ENCODE measurements at places on chromosomes 12 and 14.

GRCh38 chr12:114776731-114777442 lies 92.9 kb upstream of the TBX3 start:
- no peak for DNase-seq

DNA sequence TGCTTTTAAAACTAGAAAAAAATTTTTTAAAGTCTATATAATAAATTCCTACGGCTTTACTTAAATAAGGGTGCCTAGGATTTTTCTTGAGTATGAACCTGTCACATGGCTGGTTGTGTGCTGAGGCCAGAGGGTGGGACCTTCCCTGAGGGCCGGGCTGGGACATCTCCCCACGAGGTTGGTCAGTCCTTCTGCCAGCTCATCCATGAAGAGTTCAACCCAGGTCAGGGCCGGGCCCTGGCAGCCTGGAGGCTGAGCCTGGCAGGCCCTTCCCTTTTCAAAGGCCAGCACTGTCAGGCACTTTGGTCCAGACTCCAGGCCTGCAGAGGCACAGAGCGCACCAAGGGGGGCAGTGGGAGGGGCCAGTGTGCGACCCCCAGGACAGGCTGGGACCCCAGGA lies 31.7 kb downstream of the TNFAIP2 start:
- peak; percentile 88 for DNase-seq

GRCh38 chr12:109169262-109169661 lies 52.9 kb downstream of the ACACB start:
- DNase-seq = no peak

DNA sequence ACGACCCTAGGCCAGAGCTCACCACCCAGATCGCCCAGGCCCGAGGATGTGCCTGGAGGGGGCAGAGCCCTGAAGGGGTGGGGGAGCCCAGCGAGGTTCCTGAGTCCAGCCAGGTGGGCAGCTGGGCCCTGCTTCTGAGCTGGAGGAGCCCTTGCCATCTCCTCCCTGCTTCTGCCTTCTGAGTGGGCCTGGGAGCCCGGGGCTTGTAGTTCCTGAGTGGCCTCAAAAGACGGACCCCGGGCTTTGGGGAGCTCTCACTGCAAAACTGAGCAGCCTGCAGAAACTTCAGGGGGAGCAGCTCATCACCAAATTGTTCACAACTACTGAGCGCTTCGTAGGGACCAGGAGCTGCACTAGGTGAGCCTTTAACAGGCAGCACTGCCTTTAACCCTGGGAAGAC lies 112.1 kb downstream of the NCOR2 start:
- DNase-seq = peak; percentile 34

DNA sequence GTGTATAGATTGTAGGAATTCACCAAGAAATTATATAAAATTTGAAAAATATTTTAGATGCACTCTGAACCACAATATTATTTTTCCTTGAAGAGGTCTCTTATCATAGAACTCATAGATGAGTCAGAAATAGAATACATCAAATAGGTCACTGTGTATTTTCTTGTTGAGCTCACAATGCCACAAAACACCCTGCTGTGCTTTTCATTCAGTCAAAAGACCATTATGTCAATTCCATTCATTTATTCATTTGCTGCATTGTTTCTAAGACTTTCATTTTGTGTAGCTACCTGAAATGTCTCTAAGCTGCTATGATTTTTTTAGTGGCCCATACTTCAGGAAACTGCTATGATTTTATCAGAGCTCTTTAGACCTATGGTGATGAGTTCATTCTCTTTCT lies 231.9 kb upstream of the AVPR1A start:
- DNase-seq = no peak

GRCh38 chr12:2550561-2551411 lies 244.0 kb upstream of the FKBP4 start:
- DNase-seq = no peak
